RWPE2 (cell line): ENCODE measurements at places on chromosomes 6 and 20.

- no peak for DNase-seq
- H3K36me3 ChIP-seq: no peaks in the 10 kb centered on the region
- H3K27ac ChIP-seq: peak overlapping the region; percentile 78
- H3K27me3 ChIP-seq: no peaks in the 10 kb centered on the region
Observed at GRCh38 chr6:26105842-26106241, 18.6 kb downstream of the HFE start.

GRCh38 chr6:128422871-128423270 lies 97.5 kb downstream of the PTPRK start:
- H3K27ac ChIP-seq: no peak overlapping the region
- no peak overlapping the region for H3K4me3 ChIP-seq
- peaks cover 3% of the 10 kb centered on the region; the same call in 1 of the 2 replicates for H3K36me3 ChIP-seq
- DNase-seq: no peak
- H3K4me1 ChIP-seq: no peaks in the 10 kb centered on the region

DNA sequence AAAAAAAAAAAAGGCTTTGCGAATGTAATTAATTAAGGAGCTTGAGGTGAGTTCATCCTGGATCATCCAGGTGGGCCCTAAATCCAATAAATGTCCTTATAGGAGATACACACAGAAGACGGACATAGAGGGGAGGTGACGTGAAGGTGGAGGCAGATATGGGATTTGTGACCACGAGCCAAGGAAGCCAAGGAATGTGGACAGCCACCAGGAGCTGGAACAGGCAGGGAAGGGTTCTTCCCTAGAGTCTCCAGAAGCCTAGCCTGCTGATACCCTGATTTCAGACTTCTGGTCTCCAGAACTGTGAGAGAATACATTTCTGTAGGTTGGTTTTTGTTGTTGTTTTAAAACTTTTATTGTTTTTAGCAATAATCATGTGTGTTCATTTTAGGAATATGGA lies 6.7 kb upstream of the ATRN start:
- no peaks in the 10 kb centered on the region for H3K4me1 ChIP-seq
- H3K27ac ChIP-seq: no peak overlapping the region
- no peak for DNase-seq
- no peaks in the 10 kb centered on the region for H3K36me3 ChIP-seq
- no peaks in the 10 kb centered on the region for H3K27me3 ChIP-seq

DNA sequence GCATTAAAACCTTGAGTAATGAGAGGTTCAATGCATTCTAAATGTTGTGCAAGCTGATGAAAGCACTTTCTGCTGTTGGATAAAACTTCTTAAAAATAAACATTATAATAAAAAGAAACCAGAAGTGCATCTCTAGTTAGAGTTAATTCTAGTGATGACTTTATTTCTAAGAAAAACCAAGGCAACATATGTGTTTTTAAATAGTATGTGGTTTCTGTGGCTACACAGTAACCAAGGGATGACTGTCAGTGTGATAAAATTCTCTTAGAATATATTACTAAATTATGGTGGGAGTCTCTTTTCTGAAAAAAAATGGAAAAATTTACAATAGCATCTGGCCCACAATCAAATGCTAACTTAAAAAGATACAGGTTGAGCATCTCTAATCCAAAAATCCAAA lies 117.0 kb downstream of the ME1 start:
- H3K27ac ChIP-seq: no peak overlapping the region
- no peaks in the 10 kb centered on the region for H3K27me3 ChIP-seq
- no peak for DNase-seq
- H3K36me3 ChIP-seq: no peaks in the 10 kb centered on the region
- peaks cover 8% of the 10 kb centered on the region for H3K4me1 ChIP-seq

DNA sequence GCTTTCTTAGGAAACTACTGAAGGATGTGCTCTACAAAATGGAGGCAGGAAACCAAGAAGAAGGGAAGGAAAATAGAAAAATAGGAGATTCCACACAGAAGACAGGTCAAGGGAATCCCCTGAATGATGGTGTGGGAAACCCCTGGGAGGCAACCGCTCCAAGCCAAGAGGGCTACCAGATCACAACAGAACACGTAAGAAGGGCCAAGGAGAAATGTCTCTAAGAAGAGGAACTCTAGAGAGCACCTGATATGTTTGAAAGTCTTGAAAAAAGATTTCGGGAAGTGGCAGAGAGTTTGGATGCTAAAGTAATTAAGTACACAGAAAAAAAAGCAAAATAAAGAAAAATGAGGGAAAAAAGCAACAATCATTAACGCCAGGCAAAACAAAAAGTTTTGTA lies 7.1 kb downstream of the KIF13A start:
- peaks cover 22% of the 10 kb centered on the region for H3K4me1 ChIP-seq
- H3K36me3 ChIP-seq: peaks cover 27% of the 10 kb centered on the region
- no peak overlapping the region for H3K4me3 ChIP-seq
- peak overlapping the region; percentile 54 for H3K27ac ChIP-seq
- no peaks in the 10 kb centered on the region for H3K27me3 ChIP-seq
- DNase-seq: no peak

GRCh38 chr6:90709431-90709996 lies 122.6 kb upstream of the MAP3K7 start:
- no peaks in the 10 kb centered on the region for H3K36me3 ChIP-seq
- H3K4me1 ChIP-seq: no peaks in the 10 kb centered on the region
- H3K27me3 ChIP-seq: no peaks in the 10 kb centered on the region

GRCh38 chr6:141562186-141562811 lies 570.4 kb upstream of the GJE1 start:
- H3K4me1 ChIP-seq: no peaks in the 10 kb centered on the region
- no peaks in the 10 kb centered on the region for H3K27me3 ChIP-seq
- H3K27ac ChIP-seq: no peak overlapping the region
- H3K36me3 ChIP-seq: no peaks in the 10 kb centered on the region
- H3K4me3 ChIP-seq: no peak overlapping the region

DNA sequence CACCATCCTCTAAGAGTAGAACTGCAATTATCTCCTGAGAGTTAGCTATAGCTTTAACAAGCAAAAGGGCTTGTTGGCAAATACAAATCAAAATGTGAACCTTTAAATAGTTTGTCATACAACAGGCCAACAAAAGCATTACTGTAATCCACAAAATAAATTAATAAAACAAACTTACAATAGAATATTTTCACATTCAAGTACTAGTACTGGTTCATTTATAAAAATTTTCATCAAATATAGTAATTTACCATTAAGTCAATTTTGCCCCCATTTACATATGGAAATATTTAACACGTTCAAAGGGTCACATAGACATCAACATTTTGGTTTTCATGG lies 9.4 kb downstream of the RBM39 start:
- peaks cover 100% of the 10 kb centered on the region for H3K36me3 ChIP-seq
- H3K27me3 ChIP-seq: no peaks in the 10 kb centered on the region
- H3K27ac ChIP-seq: no peak overlapping the region
- DNase-seq: no peak
- peaks cover 47% of the 10 kb centered on the region for H3K4me1 ChIP-seq
- H3K4me3 ChIP-seq: no peak overlapping the region

DNA sequence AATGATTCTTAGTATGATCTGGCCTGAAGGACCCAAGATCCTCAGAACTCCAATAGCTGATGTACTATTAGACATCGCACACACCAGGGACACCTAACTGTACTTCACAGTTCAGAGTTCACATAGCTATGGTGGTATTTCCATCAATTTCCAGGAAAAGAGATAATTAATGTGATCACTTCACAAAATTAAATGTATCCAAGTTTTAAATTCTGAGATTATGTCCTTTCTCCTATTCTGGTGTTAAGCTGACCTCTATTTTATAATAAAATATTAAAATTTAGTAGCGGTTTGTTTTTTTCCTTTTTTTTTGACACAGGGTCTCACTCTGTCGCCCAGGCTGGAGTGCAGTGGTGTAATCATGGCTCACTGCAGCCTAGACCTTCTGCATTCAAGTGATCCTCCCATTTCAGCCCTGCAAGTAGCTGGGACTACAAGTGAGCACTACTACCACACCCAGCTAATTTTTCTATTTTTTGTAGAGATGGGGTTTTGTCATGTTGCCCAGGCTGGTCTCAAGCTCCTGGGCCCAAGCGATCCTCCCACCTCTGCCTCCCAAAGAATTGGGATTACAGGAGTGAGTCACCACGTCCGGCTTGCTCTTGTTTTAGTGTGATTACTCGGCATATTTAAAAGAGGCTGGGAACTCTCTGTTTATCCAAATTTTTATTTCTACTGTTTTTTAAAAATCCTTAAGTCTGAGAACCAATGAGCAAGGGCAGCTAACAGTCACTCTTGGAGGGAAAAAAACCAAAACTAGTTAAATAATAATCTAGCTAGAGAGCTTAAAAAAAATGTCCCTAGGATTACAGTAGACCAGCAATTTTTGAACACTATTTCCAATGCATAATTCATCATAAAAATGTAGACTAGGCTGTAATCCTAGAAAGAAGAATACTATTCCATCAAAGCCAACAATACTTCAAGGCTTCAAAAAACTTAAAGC lies 16.0 kb downstream of the KIF13A start:
- peaks cover 27% of the 10 kb centered on the region for H3K4me1 ChIP-seq
- H3K4me3 ChIP-seq: no peak overlapping the region
- no peak for DNase-seq
- no peaks in the 10 kb centered on the region for H3K36me3 ChIP-seq

- H3K36me3 ChIP-seq: no peaks in the 10 kb centered on the region
- peaks cover 22% of the 10 kb centered on the region for H3K4me1 ChIP-seq
- no peaks in the 10 kb centered on the region for H3K27me3 ChIP-seq
- DNase-seq: no peak
Observed at GRCh38 chr6:92587525-92587924, 831.8 kb downstream of the EPHA7 start.

- H3K4me1 ChIP-seq: no peaks in the 10 kb centered on the region
- H3K36me3 ChIP-seq: no peaks in the 10 kb centered on the region
- H3K27me3 ChIP-seq: peaks cover 96% of the 10 kb centered on the region
- no peak for DNase-seq
- no peak overlapping the region for H3K27ac ChIP-seq
Observed at GRCh38 chr6:68636666-68637065, 1.6 kb downstream of the ADGRB3 start.

DNA sequence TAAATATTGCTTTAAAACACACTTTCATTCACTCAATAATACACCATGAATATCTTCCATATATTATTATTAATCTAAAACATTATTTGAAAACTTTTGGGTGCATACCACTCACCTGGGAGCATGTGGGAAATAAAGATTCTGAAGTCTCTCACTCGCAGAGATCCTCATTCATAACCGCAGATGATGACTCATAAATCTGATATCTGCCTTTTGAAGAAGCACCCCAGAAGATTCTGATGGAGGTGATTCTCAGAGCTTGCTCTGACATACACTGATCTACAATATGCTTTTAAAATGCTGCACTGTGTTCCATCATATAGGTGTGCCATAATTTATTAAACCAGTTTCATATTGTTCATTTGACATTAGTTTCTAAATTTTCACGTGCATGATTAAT lies 135.0 kb upstream of the SGK1 start:
- H3K4me1 ChIP-seq: peaks cover 17% of the 10 kb centered on the region
- no peaks in the 10 kb centered on the region for H3K27me3 ChIP-seq
- H3K36me3 ChIP-seq: no peaks in the 10 kb centered on the region
- no peak for DNase-seq

DNA sequence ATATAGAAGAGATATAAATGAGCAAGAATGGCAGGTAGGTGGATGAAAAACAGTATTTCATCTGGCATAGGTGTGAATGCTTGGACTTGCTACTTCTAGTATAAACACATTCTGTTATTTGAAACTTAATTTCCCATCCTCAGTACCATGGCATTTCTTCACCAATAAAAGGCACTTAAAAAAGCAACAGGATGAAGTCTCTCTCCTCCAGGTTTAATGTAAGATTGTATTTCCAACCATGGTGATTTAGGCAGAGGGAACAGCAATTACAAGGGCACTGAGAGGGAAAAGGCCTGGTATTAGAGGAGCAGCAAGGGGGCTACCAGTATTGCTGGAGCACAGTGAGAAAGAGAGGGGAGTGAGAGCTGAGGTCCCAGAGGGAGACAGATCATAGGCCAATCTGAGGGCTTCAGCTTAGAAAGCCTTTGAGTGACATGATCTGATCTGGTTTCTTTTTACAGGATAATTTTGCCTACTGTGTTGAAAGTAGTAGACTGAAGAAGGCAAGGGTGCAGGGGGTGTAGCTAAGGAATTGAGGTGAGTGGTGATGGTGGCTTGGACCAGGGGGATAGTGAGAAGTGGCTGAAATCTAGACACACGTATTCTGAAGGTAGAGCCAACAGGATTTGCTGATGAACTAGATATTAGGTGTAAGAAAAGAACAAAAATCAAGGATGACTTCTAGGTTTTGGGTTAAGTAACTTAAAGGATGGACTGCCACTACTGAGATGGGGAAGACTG lies 67.8 kb upstream of the SMIM29 start:
- DNase-seq: no peak
- H3K4me1 ChIP-seq: no peaks in the 10 kb centered on the region
- H3K36me3 ChIP-seq: no peaks in the 10 kb centered on the region
- H3K27me3 ChIP-seq: no peaks in the 10 kb centered on the region
- H3K4me3 ChIP-seq: no peak overlapping the region

DNA sequence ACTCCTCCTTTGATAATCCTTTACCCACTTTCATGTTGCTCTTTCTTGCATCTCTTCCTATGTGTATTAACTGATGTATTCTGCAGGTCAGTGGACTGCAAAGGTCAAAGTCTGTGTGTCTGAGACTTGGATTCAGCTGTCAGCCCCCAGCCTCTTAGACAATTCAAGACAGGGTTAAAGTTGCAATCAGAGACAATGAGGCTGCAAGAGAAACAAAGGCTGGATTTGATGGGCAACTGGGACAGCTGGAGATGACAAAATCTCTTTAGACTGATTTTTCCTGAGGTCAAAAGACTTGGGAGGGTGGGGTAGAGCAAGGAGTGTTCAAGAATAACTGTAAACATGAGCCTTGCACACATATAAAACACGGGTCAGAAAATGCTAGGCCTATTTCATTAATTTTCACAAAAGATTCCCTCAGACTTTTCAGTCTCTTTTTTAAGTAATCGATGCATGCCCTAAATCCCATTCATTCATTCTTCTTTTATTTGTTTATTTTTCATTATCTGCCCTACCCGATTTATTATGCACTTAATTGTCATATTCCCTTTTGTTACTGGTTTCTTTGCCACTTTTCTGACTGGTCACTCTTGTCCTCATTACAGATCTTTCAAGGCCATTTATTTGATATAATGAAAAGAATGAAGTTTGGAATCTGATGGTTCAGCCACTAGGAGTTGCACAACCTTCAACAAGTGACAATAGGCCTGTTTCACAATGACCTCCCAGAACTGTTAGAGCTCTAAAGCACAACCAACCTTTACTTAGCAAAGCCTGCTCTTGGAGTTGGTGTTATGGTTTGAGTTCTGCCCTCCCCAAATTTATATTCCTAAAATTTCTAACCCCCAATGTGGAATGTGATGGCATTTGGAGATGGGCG lies 33.8 kb upstream of the AKAP12 start:
- H3K4me3 ChIP-seq: no peak overlapping the region
- no peak overlapping the region for H3K27ac ChIP-seq
- no peaks in the 10 kb centered on the region for H3K36me3 ChIP-seq
- no peaks in the 10 kb centered on the region for H3K27me3 ChIP-seq

DNA sequence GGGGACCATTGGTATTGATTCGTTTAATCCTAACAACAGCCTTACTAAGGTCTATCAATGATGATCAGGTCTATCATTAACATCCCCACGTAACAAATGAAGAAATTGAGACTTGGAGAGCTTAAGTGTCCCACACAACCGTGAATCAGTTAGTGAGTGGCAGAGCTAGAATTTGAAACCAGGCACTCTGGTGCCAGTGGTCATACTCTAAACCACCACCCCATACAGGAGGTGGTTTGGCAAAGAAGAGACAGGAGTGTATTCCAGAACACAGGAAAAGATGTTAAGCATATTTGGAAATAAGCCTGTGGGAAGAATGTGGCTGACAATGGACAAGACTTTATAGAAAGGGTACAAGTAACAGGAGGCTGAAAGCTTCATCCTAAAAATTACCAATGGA lies 35.7 kb upstream of the MARCKS start:
- DNase-seq: no peak
- H3K27me3 ChIP-seq: no peaks in the 10 kb centered on the region
- no peak overlapping the region for H3K4me3 ChIP-seq
- no peaks in the 10 kb centered on the region for H3K4me1 ChIP-seq
- no peak overlapping the region for H3K27ac ChIP-seq
